Cerebellar nuclear complex (tissue), 1 donor: ENCODE measurements at places on chromosomes 13 and 19.
A peak's percentile ranks its signal among the peaks of the same experiment; 100 is the strongest.

GRCh38 chr13:99395436-99395835 lies 88.2 kb upstream of the GPR183 start:
- DNase-seq: no peak

GRCh38 chr19:15449620-15450527 lies at the start of gene WIZ:
WIZ (minus strand) TSS chr19:15449956; CDS start chr19:15448307, 1,649 bp downstream.
- peak; percentile 4 for DNase-seq

DNA sequence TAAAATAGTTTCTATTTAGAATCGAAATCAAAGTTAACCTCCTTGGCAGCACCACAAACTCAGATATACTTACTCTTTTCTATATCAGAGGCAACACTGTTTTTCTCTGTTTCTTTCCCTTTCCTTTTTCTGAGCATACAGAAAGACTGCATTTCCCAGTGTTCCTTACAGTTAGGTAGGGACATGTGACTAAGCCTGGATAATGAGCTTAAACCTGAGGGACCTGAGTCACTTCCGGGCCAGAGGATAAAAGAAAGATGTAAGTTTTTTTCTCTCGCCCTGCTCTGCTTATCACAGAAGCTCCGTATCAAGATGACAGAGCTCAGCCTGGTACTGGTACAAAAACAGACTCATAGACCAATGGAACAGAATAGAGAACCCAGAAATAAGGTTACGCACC lies 531.9 kb downstream of the KLF12 start:
- no peak for DNase-seq

- no peak for DNase-seq
Measured at GRCh38 chr19:1287354-1288225, 1.9 kb downstream of the EFNA2 start.

GRCh38 chr19:46732966-46733689 lies 12.7 kb upstream of the FKRP start:
- no peak for DNase-seq

DNA sequence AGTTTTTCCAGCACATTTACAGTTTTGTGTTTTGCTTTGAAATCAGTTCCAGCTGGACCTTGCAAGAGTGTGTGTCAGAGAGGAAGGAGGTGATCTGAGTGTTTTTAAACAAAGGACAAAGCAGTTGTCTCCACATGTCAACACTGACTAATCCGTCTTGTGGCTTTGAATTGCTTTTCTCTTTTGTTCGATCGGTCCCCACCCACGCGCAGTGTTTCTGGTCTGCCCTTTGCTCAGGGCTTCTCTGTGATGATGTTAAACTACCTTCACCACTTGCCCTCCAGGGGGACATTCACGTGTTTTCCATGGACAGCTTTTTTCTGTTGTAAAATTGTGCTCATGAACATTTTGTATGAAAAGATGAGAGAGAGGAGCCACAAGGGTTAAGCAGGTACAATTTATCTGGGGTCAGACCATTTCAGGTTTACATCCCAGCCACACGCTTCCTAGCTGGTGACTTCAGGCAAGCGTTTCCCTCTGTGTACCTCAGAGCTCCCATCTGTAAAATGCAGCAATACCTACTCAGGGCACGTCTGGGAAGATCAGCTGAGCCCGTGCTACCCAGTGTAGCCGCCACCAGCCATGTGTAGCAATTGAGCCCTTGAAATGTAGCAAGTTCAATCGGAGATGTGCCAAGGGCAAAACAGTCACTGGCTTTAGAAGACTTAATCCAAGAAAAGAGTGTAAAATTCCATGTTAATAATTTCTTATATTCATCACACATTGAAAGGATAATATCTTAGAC lies 13.5 kb upstream of the PLA2G4C start:
- DNase-seq: no peak

DNA sequence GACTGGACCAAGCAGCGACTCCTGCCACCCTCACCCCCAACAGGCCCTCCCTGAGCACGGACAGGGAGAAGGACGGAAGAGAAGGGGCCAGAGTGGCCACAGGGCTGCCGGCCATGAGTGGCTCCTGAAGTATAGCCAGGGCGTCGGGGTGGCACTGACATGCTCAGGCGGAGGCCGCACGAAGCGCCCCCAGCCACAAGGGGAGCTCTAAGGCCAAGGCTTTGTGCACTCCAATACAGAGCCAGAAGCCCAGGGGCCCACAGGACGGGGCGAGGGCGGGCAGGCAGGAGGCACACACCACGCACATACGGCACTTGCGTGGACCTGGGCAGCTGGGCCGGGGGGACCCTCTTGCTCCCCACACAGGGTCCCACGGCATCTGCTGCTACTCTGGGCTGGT lies 52.0 kb downstream of the KLF2 start:
- DNase-seq: no peak

DNA sequence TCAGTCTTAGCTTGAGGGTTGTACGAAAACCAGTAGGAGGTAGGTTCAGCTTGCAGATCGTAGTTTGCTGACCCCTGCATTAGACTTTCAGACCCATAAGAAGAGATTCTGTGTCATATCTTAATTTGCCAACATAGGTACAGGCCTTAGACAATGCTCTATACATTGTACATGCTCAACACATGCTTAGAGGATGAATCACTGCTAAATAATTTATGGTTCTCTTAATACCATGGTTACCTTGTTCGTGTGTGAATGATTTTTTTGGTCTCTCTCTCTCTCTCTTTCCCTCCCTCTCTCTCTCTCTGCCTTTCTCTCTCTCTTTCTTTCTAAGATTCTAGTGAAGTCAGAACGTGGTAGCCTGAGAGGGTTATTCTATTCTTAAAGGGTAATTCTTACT lies 112.2 kb downstream of the FGF14 start:
- no peak for DNase-seq

DNA sequence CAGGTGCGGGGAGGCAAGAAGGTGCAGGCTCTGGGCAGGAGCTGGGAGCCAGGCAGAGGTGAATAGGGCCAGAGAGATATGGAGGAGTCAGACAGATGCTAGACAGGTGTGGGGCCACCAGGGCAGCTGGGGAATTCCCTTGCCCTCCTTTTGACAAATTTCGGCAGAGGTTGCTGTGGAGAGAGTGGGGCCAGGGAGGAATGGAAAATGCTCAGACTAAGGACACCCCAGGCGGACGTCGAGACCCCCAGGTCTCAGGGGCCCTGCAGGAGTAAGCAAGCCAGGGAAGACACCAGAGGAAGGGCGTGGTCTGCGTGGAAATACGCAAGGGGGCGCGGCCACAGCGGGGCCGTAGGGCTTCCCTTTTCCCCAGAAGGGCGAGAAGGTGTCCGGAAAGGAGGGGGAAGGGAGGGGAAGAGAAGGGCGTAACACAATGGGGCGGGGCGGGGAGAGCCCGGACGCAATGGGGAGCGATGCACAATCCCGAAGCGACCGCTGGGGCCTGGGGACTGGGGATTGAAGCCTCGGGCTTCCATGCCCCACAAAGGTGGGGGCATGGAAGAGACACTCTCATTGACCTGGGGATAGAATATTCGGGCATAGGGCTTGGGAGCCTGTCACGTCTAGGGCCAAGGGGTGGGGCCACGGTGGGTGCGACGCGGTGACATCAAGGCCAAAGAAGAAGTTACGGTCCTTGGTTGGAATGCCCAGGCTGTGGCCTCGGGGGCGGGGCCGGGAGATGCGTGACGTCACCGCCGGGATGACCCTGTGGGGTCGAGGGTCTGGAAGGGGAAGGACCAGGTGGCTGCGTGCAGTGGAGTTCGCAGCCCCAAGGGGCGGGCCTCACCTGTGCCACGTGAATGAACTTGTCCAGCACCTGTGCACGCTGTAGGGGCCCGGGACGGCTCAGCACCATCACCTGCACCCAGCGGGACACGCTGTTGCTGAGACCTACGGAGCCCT lies 8.2 kb downstream of the RASGRP4 start:
- no peak for DNase-seq

DNA sequence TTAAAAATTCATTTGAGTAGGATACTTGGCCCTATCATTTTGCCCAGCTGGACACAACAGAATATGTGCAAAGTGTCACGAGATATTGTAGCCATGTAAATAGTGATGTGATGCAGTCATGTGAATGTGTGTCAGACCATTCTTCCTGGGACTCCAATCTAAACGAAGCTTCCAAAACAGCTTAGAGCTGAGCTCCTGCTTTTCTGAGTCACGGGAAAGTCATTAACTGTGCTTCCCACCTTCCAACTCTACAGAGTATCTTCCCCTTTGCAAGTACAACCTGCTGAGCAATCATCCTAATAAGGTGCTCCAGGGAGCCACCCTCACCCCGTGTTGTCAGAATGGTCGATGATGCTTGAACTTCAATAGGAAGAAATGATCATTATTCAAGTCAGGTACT lies 294.7 kb downstream of the MYO16 start:
- no peak for DNase-seq

DNA sequence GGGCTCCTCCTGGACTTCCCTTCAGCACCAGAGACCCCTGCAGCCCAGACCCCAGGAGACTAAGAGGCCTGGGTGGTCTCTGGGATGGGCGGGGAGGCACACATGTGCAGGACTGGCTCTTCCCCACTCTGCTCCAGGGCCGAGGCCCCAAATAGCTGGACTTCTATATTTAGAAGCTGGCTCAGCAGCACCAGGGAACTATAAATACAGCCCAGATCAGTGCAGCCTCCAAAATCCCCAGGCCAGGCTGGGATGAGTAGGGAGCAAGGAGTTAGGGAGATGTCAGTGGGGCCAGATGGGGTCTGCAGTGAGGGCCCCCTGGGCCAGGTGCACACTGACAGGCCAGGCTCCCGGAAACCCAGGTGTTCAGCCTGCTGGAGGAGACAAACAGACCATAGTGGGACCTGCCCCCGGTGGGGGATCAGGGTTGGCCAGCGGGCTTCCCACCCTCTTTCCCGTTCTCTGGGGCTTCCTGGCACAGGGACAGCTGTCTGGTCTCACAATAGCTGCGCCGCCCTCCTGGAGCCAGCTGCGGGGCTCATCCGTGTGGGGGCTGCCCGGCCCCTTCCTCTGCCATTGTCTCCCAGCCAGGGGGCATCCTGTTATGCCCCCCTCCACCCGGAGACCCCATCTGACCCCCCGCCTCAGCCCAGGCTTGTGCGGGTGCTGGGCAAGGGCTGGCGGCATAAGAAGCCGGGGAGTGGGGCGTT lies 5.5 kb upstream of the ADGRE5 start:
- DNase-seq: no peak

DNA sequence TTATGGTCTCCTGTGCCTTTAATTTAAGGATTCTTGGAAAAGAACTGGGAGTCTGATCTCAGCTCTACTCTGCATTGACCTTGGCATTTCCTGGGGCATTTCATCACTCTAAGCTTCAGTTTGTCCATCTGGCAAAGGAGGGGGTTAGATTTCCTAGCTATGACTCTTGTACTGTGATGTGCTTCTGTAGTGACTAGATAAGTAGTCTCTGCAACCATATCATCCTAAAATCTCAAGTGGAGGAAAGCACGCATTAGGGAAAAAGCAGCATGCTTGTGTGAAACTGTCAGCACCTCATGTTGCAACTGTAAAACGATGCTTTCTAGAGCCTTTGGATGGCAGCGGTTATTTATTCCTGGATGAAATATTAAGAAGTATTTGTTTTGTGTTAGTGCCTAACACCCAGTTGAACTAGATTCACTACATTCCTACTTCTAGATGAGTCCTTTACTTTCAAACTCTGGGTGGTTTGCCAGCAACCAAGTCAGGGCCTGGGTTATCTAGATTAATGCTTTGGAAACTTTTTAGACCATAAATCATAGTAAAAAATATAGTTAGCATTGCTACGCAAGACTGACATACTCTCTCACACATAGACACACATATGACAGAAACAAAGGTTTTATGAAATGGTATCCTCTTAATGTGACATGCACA lies 6.8 kb downstream of the WDFY2 start:
- no peak for DNase-seq

- DNase-seq: no peak
Measured at GRCh38 chr13:105509981-105510762, 1025.3 kb downstream of the EFNB2 start.

GRCh38 chr13:80312967-80313366 lies 28.0 kb downstream of the SPRY2 start:
- DNase-seq: no peak

- DNase-seq: peak; percentile 37
Measured at GRCh38 chr13:21478881-21479808, 20.0 kb upstream of the ZDHHC20 start.

DNA sequence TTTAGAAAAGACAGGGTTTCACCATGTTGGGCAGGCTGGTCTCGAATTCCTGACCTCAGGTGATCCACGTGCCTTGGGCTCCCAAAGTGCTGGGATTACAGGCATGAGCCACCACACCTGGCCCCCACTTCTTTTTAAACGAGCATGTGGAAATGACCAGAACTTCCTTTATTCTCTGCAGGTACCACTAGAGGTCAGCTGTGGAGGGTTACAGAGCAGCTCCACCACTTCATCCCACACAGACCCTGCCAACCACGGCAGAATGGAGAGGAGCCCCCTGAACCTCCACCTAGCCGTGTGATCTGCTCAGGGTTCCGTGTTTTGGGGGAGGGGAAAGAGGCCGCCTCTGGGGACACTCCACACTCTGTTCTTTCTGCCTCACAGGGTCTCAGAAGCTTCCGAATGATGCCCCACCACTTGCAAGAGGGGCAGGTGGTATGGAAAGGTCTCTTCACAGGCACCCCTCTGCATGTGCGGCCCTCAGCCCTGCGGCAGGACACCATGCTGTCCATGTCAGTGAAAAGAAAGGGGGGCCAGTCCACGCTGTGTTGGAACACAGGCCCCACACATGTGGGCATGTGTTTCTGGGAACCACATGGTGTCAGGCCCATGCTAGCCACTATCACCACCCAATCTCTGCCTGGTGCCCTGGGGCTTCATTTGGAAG lies 465.0 kb downstream of the TSHZ3 start:
- no peak for DNase-seq

DNA sequence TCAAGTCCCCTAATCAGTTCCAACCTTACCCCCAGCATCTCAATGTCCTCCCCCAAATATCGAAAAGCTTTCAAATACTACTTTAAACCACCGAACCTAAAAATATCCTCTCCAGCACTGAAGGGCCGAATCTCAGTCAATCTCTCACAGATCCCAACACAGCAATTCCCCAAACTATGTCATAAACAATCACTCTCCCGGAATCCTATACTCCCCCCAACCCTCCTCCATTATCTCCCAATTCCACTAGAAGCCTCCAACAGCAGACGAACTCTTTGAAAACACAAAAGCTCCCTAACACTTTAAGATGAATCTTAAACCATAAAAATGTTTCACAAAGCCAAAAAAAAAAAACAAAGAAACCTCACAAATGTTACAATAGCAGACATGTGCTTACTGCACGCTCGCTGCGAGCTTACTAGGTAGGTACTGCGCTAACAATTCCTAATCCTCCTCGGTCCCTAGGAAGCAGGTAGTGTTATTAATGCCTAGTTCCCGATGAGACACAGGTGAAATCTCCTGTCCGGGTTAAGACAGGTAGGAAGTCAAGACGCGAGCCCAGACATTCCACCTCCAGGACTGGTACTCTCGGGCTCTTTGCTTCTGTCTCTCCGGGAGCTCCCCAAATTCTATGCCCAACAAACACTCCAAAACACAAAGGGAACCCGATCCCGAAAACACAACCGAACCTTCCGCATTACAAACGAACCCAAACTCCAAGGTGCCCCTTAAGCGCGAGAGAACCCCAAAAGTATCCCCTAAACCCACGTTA lies 14.2 kb downstream of the FBXO46 start:
- no peak for DNase-seq
